ENCODE measurements at places on chromosomes 5 and 9.

DNA sequence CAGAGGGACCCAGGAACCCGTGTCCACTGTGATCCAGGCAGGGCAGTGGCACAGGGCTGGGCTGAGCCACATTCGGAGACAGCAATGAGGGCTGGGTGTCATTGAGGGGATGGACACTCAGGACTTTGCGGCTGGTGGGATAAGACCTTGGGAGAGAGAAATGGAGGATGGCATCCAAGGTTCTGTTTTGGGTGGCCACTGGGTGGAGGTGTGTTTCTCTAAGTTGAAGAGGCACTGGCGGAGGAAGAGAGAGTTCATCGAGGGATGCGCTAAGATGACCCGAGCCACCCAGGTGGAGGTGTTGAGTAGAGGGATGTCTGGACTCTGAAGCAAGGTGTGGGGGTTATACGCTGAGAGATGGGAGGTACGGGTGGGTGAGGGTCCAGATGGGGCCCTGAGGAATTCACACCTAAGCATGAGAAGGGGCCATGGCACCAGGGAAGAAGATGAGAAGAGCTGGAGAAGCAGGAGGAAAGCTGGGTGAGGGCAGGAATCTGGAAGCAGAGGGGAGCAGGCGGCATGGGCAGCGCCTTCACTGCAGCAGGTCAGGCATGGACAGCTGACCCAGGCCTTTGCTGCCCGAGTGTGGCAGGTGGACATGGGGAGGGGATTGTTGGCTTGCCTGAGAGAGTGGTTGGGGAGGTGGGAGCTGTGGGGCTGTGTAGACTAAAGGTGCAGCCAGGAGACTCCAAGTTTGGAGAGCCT lies 2.5 kb upstream of the SLC25A48 start:
- no peak for DNase-seq

GRCh38 chr5:136205941-136206340 lies 13.0 kb upstream of the SMIM32 start:
- no peak for DNase-seq

DNA sequence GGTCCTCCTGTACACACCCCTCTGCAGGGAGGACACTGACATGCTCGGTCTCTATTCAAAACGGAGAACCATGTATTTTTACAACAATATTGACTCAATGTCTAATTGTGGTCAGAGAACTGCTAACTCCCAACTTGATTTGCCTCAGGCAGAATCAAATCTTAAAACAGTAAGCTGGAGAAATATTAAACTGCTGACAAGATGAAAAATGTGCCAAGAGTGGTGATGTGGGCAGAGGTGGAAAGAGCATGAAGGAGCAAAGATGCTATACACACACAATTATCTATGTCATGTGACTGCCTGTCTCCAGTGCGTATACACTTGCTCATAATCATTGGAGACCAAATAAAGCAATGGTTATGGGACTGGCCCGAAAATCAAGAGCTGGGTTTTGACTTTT lies 556.1 kb upstream of the ZNF608 start:
- no peak for DNase-seq

GRCh38 chr9:6153425-6153824 lies 62.2 kb upstream of the IL33 start:
- DNase-seq = no peak

DNA sequence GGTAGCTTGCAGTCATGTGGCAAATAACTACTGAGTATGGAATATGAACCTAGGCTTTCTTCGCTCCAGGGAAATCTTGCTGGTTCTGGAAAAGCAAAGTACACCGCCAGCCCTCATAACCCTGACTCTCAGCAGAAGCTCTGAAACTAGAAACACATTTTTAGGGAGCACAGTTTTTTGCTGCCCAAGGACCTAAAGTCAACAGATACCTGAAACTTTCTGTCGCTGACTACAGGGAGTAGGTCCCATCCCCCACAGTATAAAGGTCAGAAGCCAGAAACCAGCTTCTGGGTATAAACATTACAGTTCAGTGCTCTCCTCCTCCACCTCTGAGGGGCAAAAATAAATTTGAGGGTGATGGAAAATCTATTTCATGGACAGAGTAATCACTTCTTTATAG lies 3.0 kb downstream of the ATOX1 start:
- DNase-seq = no peak

DNA sequence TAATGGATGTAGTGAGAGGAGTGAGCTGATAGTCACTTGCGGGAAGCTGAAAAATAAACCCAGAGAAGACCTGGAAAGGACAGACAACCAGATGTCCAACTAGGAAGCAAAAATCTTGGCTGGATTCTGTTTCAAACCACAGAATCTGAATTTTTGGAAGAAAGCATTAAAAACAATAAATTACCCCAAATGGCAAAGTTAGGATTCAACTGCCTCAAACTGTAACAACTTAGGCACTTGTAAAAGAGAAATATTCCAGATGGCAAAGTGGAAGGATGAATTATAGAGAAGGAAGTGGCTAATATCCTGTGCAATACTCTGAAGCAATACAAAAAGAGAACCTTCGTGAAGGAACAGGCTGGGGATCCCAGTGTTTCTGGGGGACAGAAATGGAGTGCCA lies 46.8 kb upstream of the SLIT3 start:
- DNase-seq = no peak

DNA sequence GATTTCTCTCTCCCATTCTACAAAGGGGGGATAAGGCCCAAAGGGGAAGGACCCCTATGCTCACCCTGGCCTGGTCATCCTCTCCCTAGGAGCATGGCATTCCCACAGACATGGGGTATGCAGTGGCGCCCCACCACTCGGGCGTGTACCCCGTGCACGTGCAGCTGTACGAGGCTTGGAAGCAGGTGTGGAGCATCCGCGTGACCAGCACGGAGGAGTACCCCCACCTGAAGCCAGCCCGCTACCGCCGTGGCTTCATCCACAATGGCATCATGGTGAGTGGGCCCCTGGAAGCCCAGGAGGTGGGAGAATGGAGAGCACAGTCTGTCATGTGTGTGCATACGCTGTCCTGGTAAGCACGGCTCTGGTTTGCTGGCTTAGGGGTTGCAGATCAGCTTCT lies 27.7 kb downstream of the NDST1 start:
- no peak for DNase-seq

DNA sequence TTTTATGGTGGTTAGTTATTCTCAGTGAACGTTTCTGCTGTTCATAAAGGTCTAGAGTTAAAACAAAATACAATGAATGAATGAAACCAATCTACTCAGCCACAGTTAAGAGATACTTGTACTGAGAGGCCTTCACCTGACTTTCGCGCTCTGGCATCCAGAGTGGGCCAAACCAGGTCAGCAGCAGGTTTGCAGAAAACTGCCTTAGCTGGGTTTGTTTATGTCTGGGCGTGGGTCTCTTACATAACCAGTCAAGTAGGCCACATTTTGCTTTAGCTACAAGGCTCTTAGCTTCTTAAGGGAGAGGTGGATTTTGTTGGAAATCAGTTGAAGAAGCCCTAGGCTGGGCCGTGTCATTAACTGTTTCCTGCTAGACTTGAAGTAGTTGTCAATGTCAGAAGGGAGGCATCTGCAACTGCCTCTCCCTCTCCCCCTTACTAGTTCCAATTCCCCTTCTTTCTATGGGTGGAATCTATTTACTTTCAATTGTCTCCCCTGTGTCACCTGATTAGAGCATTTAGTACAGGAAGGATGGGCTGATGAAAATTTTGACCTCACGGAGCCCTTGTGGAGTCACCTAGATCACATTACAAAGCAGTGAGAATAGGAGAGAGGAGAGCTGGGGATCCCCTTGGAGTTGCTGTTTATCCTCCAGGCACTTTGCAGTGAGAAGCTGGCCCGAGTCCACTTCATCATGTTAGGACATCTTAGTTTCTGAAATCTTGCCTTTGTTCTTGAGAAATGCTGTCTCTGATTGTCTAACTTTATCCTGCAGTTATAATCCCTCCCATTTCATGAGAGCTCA lies 200.5 kb downstream of the ARHGEF28 start:
- DNase-seq = peak; percentile 0

DNA sequence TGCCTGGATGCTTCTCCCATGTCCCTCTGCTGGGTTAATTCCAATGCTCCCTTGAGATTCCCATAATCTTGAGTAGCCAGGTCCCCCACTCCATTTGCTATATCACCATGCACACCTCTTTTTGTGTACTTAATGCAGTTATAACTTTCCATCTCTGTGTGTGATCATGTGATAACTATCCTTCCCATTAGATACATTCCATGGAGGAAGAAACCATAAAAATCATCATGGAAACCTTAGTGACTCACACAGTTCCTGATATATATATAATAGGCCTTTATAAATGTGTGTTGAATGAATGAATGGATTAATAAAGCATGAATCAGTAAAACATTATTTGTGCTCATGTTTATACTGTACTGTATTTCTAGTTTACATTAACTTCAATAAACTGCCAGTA lies 104.6 kb downstream of the PCSK5 start:
- DNase-seq = no peak

DNA sequence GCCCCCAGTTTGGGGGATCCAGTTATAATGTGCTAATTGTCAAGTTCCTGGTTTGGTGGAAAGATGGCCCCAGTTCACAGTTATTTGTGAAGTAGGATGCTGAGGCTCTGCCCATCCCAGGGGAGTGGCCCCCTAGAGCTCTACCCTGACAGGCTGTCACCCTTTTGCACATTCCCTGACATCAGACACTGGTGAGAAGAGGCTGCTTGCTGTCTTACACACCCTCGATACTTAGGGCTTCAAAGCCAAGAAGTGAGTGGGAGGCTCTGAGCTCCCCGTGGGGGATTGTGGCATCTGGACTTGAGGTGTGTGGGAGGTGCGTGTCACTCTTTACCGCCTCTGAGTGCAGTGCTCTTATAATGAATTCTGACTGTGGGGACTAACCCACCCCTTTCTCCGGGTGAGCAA lies 168.5 kb downstream of the DOCK2 start:
- DNase-seq = no peak

DNA sequence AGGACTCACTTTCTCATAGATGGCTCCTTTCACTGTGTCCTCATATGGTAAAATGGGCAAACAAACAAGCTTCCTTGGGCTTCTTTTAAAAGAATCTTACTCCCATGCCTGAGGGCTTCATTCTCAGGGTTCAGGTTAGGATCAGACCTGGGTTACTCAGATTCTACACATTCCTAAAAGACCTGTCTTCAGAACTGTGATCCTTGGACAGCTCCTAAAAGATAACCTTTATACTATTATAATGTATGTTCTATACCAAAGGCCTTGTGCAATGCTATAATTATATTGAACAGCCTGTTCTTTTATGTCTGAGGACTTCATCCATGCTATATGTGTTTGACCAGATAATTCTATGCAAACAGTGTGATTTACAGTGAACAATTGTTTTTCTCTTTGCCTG lies 264.4 kb upstream of the CDH10 start:
- DNase-seq = no peak

DNA sequence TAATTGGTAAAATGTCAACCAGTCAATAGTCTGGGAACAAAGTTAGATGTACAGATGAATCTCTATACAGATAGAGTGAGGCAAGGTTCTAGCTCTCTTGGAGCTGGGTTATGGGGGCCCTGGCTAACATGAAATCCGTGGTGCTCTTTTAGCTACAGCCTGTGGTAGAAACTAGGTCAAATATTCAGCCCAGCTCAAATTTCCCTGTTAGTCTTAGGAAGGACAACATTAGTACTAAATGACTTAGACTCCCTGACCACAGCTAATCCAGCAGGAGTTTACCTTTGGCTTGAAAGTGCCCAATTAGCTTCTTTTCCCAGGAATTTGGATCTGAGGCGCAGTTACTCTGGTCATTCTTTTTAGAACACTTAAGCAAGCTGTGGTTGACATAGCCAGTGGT lies 170.5 kb downstream of the DMRTA1 start:
- no peak for DNase-seq

DNA sequence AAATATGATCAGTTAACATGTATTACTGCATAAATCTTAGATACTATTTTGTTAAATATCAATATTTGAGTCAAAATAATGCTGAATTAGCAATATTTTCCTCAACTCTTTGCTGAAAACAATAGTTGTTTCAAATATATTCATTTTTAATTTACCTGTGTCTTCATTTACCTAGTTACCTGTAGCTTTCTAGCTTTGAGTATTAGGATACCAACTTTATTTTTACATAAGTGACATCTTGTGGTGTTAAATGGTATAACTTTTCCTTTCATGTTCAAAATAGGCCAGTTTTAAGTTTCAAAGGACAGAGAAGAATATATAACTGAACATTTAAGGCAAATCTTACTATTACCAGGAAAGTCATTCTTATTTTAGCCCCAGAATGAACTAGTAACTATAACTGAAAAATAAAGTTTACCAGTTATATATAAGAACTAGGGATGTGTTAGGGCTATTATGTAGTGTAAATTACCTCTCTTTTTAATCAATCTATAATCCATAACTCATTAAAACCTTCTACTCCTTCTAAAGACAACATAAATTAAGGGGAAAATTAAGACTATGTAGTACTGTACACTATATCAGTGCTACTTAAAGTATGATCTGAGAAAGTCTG lies 25.3 kb downstream of the AP3B1 start:
- no peak for DNase-seq

DNA sequence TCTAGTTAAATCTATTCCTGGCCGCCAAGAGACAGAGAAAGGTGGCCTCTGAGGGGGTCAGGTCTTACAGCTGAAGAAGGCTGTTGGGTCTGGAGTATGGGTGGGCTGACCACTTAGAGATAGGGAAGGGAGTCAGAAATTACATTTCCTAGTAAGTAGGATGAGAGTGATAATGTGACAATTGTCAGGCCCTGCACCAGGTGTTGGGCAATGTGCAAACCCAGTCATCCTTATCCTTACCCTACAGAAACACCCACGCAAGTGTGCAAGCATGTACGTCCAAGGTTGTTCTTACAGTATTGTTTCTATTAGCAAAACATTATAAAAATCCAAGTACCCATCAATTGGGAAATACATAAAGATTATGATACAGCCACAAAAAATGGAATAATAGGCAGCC lies 9.5 kb downstream of the SPAAR start:
- no peak for DNase-seq

DNA sequence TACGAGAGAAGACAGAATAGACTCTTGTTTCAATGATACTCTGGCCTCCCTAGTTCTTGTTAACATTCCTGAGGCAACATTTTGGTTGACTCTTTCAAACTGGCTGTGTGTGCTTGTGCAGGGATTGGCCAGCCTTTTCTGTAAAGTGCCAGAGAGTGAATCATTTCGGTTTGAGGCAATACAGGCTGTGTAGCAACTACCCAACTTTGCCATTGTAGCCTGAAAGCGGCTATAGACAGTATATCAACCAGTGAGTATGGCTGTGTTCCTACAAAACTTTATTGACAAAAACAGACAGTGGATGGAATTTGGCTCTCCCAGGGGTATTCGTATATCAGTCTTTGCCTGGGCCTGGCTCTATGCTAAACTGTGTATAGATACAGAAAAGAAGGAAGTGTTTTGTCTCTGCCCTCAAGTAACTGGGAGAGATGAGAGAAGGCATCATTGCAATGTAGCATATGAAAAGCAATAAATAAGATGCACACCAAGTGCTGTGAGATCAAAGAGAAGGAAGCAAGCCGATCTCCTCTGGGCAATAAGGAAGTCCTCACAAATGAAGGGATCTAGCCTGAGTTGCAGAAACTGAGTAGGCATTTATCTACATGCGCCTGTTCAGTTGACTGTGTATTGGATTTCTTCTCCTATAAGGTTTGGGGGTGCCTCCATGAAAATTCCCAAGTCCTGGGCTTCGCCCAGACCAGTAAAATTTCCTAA lies 568.0 kb upstream of the KLF4 start:
- no peak for DNase-seq
